ENCODE measurements at places on chromosomes 5 and 9.

DNA sequence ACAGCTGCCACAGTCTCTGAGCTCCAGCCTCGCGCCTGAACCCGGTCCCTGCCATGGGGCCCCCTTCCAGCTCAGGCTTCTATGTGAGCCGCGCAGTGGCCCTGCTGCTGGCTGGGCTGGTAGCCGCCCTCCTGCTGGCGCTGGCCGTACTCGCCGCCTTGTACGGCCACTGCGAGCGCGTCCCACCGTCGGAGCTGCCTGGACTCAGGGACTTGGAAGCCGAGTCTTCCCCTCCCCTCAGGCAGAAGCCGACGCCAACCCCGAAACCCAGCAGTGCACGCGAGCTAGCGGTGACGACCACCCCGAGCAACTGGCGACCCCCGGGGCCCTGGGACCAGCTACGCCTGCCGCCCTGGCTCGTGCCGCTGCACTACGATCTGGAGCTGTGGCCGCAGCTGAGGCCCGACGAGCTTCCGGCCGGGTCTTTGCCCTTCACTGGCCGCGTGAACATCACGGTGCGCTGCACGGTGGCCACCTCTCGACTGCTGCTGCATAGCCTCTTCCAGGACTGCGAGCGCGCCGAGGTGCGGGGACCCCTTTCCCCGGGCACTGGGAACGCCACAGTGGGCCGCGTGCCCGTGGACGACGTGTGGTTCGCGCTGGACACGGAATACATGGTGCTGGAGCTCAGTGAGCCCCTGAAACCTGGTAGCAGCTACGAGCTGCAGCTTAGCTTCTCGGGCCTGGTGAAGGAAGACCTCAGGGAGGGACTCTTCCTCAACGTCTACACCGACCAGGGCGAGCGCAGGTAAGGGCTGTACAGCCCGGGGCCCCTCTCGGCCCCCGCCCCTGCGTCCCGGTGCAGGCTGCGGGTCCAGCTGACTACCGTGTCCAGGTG lies 509 bp downstream of the LVRN start:
- no peak for DNase-seq

- no peak for DNase-seq
These were observed 64.5 kb upstream of the RNF130 start for GRCh38 chr5:180135967-180136629.

DNA sequence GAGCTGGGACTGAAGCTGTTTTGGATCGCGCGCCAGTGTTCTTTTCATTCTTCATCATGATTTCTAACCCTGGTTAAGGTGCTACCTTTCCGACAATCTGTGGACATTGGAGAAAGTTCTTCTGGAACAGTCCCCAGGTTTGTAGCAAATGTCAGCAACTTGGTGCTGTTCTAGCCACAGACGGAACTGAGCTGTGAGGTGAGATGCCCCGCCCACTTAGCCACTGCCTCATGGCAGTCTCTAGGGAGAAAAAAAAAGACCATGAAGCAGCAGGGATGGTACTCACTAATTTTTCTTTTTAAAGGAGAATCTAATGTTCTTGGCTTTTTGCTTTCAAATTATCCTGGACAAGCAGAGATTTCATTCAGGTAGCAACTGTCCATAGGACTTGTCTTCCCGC lies 72.1 kb upstream of the STK32A start:
- no peak for DNase-seq

- no peak for DNase-seq
These were observed 27.4 kb downstream of the ATPSCKMT start for GRCh38 chr5:10222326-10222725.

- DNase-seq = peak; percentile 14
These were observed 96.3 kb downstream of the ARSB start for GRCh38 chr5:78888580-78889368.

DNA sequence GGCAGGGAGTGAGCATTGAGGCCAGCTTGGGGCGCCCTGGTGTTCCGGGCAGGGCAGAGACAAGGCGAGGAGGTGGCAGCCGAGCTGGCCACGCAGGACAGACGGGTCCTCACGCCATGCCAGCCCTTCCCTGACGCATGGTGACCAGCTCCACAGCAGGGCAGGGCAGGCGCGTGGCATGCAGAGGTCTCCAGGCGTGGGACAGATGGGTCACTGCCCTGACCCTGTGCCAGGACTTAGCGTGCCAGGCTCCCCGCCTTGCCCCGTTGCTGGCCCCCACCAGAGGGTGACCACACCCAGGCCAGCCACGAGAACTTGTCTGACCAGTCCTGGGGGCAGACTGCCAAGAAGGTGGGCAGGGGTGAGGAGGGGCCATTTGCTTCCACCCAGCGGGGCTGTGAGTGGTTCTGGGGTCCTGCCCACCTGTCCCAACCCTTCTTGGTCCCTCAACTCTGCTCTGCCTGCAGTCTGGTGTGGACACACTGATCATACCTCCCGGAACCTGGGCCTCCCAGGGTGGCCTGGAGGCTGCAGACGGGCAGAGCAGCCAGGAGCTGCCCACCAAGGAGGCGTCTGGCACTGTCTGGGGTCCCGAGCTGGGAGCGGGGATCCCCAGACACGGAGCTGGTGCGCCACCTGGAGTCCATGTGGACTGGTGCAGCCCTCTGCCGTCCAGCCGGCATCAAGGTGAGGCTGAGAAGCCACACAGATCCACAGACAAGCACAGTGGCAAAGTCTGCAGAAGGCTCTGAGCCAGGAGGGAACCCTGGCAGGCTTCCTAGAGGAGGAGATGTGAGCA lies at the start of gene RNF224:
Gene RNF224, plus strand, starts transcription at position 449 of the 799 bp plus-strand sequence. CDS start 834 bp downstream, outside the sequence.
- DNase-seq = peak; percentile 80

GRCh38 chr5:74409712-74410111 lies 230.8 kb downstream of the ENC1 start:
- DNase-seq = no peak

GRCh38 chr9:106769331-106769730 lies 93.6 kb upstream of the ZNF462 start:
- no peak for DNase-seq

DNA sequence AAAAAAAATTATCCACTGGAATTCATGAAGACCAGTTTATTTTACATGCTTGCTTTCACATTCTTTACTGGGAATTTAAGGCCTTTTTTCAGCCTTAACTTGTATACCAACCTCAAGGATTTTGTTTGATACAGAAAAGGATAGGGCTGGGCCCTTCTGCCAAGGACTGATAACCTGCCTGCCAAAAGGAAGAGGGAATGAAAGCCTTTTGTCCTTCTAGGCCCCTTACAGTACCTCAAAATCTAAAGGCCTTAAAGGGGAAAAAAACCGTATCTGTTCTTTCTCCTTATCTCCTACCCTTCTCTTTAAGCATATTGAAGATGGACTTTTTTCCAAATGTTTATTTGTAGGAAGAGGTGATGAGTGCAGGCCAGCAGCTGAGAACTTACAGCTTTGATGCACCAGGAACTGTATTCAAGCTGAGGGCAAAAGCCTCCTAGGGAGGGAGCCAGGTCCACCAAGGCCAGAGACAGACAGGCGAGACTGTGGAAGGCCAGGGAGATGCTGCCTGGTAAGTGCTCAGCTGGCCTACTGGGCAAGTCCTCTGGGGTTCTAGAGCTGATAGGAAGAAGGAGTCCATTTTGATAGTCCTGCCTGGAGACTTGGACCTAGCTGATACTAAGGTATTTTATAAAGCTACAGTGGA lies 31.8 kb downstream of the FAXDC2 start:
- no peak for DNase-seq

GRCh38 chr9:123435471-123435870 lies 79.5 kb downstream of the CRB2 start:
- DNase-seq = no peak

- DNase-seq = no peak
These were observed 88.4 kb downstream of the ESM1 start for GRCh38 chr5:54897001-54897400.

DNA sequence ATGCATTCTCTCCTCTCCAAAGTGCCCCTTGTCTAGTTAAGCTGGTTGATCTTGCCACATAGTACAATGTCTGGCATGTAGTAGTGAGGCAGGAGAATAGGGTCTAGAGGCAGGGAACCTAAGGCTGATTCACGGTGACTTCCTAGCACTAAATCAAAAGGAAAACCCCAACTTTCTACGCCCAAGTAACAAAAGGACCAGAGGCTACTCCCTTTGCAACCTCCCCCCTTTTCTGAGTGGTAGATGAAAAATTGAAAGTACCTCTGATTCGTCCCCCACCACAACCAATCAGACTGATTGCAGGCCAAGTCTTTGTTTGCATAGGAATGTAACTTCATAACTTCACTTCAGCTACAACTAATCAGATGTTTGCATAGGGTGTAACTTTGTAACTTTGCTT lies 278.8 kb downstream of the PSAT1 start:
- no peak for DNase-seq

- DNase-seq = no peak
These were observed 143.7 kb downstream of the C5orf15 start for GRCh38 chr5:133824661-133825254.

DNA sequence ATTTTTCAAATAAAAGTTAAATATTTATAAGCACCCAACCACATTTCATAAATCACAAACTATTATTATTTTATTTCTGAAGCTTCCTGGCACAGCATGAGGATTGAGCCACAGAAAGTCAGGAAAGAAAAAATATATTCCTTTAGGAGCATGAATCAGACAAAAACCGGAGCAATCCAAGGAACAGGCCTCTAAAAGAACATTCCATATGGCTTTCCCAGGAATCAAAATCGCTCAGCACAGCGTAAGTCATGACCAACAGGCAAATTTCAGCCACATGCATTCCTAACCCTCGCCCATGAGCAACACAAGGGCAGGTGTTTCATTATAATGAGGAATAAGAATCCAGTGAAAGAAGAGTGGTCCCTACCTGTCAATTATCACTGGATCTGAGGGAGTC lies 26.7 kb downstream of the EBF1 start:
- no peak for DNase-seq

- no peak for DNase-seq
These were observed 316.4 kb downstream of the NR3C1 start for GRCh38 chr5:143086908-143087637.

DNA sequence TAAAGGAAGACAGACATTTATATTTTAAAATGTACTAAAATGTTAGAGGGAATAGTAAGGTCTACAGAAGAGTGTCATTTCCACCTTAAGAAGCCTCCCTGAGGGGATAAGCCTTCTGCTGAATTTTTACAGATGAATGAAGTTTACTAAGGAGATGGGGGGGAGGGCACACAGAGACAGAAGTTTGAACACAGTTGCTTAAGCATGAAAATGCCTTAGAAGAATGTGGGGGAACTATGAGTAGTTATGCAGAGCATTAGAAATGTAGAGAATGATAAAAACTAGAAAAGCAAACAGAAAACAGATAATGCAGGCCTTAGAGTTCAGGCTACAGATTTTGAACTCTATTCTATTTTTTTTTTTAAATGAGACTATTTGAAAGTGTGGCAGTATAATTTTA lies 232.2 kb upstream of the VLDLR start:
- no peak for DNase-seq

DNA sequence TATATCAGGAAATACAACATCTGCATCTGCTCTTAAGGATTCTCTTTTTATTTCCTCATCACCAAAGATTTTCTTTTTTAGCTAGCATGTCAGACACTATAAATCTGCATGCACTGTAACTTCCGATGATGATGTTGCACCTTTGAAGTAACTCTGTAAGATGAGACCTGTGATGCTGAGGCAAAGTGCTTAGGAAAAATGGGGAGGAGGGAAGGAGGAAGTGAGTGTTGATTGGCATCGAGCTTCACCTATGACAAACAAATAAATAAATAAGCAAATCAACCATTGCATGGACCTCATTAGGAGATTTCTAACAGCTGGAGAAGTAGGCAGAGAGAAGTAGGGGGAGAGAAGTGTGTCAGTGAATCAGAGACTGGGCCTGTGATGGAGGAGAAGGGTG lies 52.6 kb downstream of the ENC1 start:
- no peak for DNase-seq

DNA sequence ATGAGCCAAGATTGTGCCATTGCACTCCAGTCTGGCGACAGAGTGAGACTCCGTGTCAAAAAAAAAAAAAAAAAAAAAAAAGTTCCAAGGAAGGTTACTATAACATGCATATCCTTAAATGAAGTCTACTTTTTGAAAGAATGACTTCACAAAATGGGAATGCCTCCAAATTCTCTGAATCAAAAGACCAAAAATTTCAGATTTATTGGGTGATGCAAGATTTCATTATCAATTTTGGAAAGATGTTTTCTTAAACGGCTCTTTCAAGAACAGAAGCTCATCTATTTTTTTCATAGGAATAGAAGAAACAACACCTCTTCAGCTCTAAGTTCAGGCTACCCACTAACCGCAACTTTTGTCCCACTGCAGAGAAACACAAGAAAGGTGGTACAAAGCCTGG lies 69.9 kb downstream of the AUH start:
- no peak for DNase-seq

DNA sequence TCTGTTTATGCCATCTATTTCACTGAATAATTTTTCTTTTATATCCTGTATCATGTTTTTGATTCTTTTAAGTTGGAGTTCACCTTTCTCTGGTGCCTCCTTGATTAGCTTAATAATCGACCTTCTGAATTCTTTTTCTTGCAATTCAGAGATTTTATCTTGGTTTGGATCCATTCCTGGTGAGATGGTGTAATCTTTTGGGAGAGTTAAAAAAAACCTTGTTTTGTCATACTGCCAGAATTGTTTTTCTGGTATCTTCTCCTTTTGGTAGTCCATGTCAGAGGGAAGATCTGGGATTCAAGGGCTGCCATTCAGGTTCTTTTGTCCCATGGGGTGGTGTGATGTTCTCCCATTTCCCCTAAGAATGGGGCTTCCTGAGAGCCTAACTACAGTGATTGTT lies 800.8 kb upstream of the TYRP1 start:
- DNase-seq = no peak

- no peak for DNase-seq
These were observed 2.4 kb downstream of the PRRX2 start for GRCh38 chr9:129667850-129668249.

DNA sequence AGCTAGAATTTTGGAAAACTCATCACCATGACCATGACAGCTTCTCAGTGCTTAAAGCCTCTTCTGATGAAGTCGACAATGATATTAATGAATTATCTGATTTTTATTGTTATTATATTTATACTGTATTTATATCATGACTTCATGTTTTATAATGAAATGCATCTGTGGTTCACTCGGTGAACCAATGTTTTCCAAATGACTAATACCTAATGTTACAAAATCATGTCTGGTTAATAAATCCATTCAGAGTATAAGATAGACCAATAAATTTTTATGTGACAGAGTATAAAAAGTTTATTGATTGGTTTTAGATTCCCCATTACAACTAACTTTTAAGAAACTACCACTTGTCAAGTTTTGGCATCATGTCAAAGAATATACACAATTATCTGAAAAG lies 416.5 kb downstream of the MLLT3 start:
- no peak for DNase-seq

- DNase-seq = no peak
These were observed 64.4 kb upstream of the COL15A1 start for GRCh38 chr9:98879094-98879962.

- no peak for DNase-seq
These were observed 246.3 kb downstream of the PBX3 start for GRCh38 chr9:125993466-125993865.

- no peak for DNase-seq
These were observed 619.4 kb upstream of the KLF4 start for GRCh38 chr9:108108852-108109448.

GRCh38 chr5:83209963-83210362 lies 132.6 kb downstream of the XRCC4 start:
- DNase-seq = no peak

- DNase-seq = no peak
These were observed 32.0 kb downstream of the NKD2 start for GRCh38 chr5:1040571-1040970.

Data from NB4 (cell line).